ENCODE measurements at places on chromosomes 11 and 22.

- no peak for DNase-seq
Measured at GRCh38 chr11:64887234-64887756, 8.9 kb upstream of the EHD1 start.

GRCh38 chr11:61814958-61815789, 1.6 kb downstream of the FADS1 start:
- DNase-seq: peak; percentile 80

GRCh38 chr22:20158391-20159036, 7.7 kb upstream of the CCDC188 start:
- no peak for DNase-seq

DNA sequence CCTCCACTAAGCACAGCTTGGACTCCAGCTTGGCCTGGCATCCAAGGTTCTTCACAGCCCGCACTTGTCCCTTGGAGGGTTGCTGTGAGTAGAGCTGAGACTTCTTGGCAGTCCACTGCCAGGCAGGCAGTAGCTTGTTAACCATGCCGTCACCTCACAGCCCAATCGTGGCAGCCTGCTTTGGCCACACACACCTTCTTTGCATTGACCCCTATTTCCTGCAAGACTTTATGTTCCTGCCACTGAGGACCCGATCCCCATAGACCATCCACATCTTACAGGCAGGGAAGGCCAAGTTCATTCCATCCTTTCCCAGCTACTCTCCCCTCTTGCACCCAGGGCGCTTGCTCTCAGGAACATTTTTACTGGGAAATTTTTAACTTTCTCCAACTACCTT, 2.5 kb upstream of the PYGM start:
- peak; percentile 28 for DNase-seq

DNA sequence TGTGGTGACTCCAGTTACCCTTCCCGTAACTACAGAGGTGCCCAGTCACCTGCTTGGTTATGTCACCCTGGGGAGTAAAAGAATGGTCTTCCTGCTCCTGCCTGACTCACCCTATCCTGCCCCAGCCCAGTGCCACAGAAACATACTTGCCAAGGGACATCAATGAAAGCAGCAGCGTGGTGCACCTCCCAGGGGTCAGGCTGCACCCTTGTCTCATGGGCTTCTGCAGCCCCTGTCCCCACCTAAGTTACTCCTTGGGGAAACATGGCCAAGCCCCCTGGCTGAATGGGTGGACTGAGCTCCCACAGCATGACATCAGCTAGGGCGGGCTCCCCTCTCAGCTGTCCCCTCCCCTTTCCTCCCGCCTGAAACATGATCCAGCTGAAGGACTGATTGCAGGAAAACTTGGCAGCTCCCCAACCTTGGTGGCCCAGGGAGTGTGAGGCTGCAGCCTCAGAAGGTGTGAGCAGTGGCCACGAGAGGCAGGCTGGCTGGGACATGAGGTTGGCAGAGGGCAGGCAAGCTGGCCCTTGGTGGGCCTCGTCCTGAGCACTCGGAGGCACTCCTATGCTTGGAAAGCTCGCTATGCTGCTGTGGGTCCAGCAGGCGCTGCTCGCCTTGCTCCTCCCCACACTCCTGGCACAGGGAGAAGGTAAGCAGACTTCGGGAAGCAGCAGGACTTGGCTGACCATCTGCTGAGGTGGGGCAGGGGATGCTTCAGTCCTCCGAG, at the start of gene HTR3A:
Gene HTR3A (plus strand): TSS at position 368 of the 730 bp plus-strand sequence. CDS start 218 bp downstream, at position 586.
- no peak for DNase-seq

DNA sequence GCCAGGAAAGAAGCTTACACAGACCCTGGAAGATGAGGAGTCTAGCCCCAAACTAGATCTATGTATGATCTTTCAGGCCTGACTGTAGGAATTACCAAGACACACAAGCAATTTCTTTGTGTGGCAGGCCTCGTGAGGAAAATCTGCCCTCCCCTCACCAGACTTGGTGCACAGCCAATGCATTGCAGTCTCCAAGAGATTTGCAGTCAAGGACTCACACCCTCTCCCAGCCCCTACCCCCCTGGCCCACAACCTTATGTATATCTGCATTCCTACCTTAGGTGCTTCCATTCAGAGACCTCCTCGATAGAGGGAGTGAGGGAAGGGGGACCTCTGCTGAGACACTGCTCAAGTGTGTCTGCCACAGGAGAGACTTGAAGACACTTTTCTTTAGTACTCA, 9.8 kb downstream of the OR8B12 start:
- DNase-seq: no peak

DNA sequence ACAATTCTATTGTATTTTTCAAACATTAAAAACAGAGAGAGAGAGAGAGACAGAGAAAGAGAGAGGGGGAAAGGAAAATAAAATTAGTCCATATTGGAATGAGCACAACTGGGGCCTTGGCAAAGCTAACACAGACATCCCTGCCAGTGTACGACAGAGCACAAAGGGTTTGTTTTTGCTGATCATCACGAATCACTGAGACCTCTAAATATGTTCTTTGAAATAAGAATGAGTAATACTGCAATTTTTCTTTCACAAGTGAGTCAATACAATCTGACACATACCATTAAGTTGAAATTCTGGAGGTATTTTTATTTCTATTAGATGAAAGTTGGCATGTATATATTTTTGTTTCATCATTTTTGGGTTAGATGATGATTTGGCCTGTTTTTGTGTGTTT, 27.0 kb upstream of the LRRC4C start:
- DNase-seq: no peak

DNA sequence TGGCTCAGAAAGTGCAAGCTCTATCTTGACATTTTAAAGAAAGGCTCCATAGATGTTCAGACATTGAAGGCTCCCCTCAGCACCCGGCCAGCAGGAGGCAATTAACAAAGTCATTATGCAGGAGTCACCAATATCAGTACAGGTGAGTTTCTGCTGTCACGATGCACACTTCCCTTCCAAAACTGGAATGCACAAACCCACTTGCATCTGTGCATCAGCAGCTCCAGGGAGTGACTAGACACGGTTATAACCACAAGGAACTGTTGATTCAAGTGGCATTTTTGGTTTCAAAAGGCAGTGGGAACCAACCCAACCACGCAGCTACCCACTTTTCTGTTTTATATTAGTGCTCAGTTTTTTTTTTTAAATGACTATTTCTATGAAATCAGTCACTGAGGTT, 293.9 kb upstream of the NARS2 start:
- no peak for DNase-seq

DNA sequence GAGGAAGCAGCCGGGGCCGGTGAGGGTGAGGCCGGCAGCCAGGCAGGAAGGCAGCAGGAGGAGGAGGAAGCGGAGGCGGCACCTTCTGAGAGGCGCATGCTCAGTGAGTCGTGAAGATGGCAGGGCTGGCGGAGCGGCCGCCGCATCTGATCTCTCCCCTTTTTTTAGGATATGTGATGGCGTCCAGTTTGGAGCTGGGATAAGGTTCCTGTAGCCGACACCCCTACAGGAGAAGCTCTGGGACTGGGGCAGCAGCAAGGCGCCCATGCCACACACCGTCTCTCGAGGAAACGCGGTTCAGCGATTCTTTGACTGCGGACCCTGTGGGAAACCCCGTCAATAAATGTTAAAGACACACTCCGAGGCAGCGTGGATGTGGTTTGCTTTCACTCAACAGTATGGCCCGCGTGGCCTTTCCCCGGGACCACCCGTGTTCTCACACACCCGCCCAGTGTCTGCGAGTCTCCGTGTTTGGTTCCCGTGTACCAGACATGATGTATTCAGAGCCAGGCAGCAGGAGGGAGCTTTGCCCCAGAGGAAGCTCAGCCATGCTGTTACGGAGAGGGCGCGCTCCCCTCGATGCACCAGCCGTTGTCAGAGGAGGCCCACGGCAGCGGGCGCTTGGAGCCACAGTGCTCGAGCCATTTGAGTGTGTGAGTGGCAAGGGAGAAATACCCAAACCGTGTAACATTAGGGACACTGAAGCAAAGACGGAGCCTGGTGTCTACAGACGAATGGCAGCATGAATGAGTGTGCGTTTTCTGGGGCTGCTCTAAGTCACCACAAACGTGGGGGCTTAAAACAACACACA, 27.7 kb upstream of the PARVB start:
- peak; percentile 71 for DNase-seq

DNA sequence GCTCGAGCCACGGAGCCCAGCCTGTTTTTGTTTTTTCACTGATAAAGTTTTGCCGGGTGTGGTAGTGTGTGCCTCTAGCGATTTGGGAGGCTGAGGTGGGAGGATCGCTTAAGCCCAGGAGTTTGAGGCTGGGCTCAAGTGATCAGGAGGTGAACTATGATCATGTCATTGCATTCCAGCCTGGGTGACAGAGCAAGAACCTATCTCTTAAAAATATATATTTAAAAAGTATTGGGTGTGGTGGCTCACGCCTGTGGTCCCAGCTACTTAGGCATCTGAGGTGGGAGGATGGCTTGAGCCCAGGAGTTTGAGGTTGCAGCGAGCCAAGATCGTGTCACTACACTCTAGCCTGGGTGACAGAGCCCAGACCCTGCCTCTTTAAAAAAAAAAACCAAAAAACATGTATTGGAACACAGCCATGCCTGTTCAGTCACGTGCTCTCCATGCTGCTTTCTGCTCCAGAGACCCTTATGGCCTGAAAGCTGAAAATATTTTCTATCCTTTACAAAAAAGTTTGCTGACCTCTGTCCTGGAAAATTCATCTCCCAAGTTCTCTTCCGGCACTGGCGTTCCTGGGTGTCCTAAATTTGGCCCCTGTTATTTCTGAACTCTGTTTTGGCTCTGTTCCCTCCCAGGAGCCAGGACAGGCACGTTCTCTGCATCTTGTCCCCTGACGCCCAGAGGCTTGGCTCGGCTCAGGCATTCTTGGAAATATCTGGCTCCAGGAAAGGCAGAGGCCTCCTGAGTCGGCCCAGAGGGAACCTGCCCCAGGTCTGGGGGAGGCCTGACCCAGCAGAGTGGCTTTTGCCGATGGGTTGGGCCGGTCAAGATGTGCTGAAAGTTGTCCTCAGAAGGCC, 61.3 kb upstream of the PPP6R3 start:
- no peak for DNase-seq

- no peak for DNase-seq
Measured at GRCh38 chr11:13380731-13381130, 82.3 kb downstream of the BTBD10 start.

GRCh38 chr11:132395434-132395833, 1025.0 kb downstream of the NTM start:
- no peak for DNase-seq

GRCh38 chr11:134853992-134854991, 442.2 kb upstream of the B3GAT1 start:
- DNase-seq: no peak

- DNase-seq: no peak
Measured at GRCh38 chr11:64334764-64335735, 5.0 kb upstream of the CCDC88B start.

- no peak for DNase-seq
Measured at GRCh38 chr11:32779136-32779535, 15.3 kb downstream of the CCDC73 start.

- DNase-seq: no peak
Measured at GRCh38 chr22:20312396-20313191, 7.3 kb downstream of the DGCR6L start.

DNA sequence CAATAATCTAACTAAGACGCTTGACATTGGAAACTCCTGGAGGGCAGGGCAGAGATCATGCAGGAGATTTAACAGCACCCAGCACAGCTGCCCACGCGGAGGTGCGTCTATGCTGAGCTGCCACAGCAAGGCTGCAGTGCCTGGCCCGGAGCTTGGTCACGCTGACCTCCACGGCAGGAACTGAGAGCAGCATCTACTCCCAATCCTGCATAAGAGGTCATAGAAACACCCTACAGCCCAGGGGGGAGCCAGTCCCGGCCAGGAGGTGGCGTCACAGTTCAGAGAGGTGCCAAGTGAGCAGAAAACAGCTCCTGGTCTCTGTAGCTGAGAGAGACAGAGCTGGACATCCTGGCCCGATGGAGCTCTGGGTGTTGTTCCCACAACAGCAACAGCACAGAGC, 121.1 kb upstream of the TMEM45B start:
- DNase-seq: no peak

DNA sequence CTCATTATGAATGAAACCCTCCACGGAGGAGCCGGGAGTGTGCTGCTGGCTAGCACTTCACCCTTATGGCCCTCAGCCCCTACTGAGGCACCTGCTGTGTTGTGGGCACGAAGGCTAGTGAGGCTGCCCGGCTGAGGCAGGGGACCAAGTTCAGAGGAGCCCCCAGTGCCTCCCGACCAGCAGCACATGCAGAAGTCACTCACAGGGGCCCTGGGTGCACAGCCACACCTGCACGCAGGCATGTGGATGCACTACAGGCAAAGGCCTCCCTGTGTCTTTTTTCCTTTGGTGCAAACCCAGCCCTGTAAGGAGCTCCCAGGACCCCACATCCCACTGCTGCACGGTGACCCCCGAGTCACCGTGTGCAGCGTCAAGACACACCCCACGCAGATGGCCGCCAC, 261.5 kb downstream of the BRD1 start:
- DNase-seq: no peak

- DNase-seq: no peak
Measured at GRCh38 chr22:30445438-30446145, 20.0 kb downstream of the MTFP1 start.

DNA sequence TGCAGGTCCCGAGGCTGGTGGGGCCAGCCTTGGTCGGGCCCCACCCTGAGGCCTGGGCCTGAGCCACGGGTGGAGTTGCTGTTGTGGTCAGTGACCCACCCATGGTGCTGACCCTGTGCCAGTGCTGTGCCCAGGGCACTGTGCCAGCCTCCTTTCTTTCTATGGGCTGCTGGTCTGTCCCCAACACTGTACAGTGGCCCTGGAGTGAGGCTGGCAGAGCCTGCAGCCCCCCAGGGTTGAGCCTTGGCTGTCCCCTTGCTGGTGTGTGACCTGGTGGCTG, 1235.7 kb downstream of the BRD1 start:
- DNase-seq: no peak

GRCh38 chr22:42820045-42820763, 36.9 kb downstream of the ARFGAP3 start:
- no peak for DNase-seq

DNA sequence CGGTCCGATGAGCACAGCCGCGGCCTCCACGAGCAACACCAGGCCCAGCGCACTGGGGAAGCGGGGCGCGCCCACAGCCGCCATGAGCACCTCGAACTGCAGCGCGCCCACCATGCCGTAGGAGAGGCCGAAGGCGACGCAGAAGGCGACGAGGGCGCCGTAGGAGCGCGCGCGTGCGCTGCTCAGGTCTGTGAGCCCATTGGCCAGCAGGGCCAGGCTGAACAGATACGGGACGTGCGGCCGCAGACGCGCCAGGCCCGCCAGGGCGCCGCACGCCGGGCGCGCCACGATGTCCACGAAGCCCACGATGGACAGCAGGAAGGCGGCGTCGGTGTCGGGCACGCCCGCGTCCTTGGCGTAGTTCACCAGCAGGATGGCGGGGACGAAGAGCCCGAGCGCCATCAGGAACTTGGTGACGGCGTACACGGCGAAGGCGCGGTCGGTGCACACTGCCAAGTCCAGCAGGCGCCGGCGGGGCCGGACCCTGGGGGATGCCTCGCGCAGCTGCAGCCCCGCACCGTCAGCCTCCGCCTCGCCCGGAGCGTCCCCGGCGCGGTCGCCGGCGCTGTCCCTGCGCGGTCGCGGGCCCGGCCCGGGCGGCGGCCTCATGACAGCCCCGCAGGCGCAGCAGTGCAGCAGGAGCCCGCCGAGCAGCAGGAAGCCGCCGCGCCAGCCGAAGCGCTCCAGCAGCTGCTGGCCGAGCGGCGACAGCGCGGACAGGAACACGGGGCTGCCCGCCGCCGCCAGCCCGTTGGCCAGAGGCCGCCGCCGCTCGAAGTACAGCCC, 2.9 kb downstream of the SLC16A8 start:
- no peak for DNase-seq

GRCh38 chr22:24978308-24978707, 25.8 kb downstream of the KIAA1671 start:
- DNase-seq: no peak

GRCh38 chr11:134025082-134025429, 43.8 kb upstream of the JAM3 start:
- no peak for DNase-seq

Measured in activated CD4-positive, CD25-positive, alpha-beta regulatory T cell treated with anti-CD3 and anti-CD28 coated beads, Interleukin-2, amount 50 U/mL, for 72 hours (primary cell).